Renal pelvis (tissue), 12 donors: ENCODE measurements at places on chromosomes 5 and 9. TPM values are rescaled to one million over a fixed set of nuclear protein-coding genes. Genes with fewer than 3 reads are reported as not detected.

DNA sequence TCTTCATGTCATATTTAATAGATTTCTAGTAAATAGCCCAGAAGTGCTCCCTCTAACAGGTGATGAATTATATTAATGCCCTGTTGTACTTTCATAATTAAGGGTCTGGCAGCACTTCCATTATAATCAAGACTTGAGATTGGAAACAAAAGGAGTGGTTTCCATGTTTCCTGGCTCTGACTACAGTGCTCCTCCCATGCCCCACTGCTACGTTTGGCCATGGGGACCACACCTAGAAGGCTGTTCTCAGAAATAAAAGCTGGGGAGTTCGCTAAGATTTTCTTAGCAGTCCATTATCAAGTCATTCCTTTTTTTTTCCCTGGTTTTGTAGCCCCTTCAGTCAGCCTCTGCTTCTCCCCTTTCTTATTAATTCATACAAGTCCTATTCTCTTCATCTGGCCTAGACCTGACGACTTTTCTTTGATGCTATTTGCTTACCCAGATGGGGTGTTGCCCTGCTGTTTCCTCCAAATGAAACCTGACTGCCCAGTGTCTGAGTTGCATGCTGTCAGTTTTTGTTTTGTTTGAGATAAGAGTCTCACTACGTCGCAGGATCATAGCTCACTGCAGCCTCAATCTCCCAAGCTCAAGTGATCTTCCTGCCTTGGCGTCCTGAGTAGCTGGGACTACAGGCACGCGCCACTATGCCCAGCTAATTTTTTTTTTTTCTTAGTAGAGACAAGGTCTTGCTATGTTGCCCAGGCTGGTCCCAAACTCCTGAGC lies 312.1 kb upstream of the EFNA5 start:
- DNase-seq = no peak

Gene SIGMAR1
- 56.3 TPM for polyA plus RNA-seq

Gene CTSV
- polyA plus RNA-seq = 27.4 TPM

DNA sequence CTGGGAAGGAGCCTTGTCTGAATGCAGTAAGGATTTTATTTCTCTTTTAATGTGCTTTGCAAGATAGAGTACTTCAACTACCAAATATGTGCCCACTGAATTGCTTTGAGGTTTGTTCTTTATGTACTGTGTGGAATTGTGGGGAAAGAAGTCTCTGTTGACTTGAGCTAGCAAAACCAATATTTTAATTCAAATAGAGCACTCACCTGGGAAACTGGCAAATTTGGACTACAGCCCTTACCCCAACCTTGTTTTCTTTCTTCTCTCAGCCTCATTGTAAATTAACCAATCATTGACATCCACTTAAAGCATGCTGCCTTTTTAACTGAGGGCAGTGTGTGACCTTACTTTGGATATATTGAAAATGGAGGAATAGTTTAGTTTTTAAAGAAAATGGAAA lies 409.0 kb downstream of the SPATA31D1 start:
- DNase-seq = no peak

DNA sequence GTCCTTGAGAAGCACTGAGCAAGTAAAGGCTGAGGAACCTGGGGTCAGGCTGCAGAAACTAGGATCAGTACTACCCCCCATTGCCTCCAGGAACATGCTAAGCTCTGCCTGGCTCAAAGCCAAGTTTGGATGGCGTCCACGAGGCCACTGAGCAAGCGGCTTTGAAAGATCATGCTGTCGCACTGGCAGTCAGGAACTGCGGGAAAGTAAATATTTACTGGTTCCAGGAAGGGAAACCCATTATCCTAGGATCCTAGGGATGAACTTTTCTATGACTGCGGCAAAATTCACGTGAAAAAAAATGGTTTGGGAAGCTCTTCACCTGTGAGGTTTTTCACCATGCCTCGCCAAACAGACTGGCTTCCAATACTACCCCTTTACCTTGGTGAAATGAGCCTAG lies 75.3 kb upstream of the PJA2 start:
- peak; percentile 46 for DNase-seq

DNA sequence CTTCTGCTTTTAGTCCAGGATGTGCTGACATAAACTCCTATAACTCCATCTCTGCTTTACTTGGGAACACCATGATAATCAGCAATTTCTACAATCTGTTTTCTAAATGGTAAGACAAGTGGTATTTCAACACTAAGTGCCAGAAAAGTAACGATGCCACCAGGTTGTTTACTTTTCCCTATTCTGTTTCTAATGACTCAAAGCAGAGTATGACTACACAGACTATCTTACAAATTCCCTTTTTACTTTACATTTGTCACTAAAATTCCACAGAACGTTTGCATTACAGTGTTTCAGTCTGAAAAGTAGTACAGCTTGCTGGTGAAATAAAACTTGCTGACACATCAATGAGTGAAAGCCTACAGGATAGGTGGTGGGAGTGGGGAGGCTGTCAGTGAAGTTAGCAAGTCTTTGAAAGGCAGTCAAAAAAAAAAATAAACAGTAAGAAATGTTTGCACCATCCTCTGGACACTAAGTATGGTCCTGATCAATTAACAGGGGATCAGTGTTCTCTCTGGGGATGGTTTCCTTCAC lies 186.5 kb downstream of the LURAP1L start:
- DNase-seq = no peak
